ENCODE measurements at places on chromosomes 1 and 21.

DNA sequence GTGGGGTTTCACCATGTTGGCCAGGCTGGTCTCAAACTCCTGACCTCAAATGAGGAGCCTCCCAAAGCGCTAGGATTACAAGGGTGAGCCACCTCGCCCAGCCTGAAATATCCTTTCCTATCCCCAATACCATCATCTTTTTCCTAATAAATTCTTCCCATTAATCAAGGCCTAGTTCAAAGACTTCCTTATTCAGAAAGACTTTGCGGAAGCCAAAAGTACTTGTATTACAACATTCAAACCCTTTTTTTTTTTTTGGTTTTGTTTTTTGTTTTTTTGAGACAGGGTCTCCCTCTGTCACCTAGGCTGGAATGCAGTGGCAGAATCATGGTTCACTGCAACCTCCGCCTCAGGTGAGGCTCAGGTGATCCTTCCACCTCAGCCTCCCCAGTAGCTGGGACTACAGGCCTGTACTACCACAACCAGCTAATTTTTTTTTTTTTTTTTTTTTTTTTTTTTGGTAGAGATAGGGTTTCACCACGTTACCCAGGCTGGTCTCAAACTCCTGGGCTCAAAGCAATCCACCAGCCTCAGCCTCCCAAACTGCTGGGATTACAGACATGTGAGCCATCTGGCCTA, 7.6 kb downstream of the SLC19A2 start:
- no peak for DNase-seq

DNA sequence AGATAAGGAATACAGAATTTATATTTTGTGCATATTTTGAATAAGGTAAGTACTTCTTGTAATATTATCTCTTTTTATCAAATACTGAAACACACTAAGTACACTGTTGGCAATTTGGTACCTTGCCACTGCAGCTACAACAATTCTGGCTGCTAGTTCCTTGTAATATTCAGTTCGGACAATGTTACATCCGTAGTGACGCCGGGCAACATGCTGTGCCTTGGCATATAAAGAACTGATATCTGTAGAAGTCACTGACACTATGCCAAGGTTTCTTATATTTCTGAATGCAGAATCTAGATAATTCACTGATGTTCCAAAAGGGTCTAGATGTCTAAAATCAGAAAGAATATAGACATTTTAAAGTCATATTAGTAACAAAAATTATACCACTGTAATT, 17.5 kb downstream of the TRMT1L start:
- DNase-seq, result no peak

GRCh38 chr1:82073659-82074058, 272.9 kb downstream of the ADGRL2 start:
- DNase-seq, result no peak

DNA sequence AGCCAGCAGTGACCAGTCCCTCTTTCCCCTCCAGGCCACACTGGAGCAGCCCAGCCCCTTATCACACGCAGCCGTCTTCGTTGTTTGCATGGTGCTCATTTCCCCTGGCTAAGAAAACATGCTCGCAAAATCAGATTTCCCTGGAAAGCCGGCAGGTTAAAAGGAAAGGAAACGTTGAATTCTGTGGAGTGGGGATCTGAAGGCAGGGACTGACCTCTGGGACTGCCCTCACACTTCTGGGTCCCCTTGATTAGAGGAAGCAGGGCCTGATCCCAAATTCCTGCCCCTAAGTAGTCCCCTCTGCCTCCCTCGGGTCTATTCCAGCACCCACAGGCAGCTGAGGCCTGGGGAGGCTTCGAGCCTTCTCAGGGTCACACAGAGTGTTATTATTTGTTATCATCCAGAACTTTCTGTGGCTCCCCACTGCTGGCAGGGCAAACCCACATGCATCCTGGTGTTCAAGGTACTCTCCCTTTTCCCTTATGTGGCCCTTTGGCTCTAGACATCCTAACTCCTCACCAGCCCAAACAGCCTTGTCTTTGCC, 125.2 kb upstream of the ZBTB40 start:
- no peak for DNase-seq

GRCh38 chr1:84300501-84300900, 1.0 kb upstream of the SAMD13 start:
- no peak for DNase-seq

DNA sequence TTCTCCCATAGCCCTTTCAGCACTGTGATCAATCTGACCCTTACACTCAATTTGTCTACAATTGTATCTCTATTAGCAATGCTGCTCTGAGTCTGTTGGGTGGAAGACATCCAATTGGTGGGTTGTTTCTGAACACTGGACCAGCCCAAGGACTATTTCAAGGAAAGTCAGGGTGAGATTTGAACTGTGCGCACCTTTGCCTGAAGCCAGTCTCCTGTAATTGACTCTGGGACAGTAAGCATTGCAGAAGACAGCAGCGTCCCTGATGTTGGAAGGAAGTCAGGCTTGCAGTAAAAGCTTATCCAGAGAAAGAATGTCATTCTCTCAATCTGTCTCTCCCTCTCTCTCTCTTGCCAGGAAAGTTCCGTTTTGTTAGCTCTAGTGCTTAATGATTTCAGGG, 233.9 kb downstream of the KIF26B start:
- no peak for DNase-seq

Measured in T-helper 2 cell (primary cell).